ENCODE measurements at places on chromosomes 3 and 15.
A peak's percentile ranks its signal among the peaks of the same experiment; 100 is the strongest.

GRCh38 chr3:50146316-50146901 lies 8.7 kb upstream of the SEMA3F start:
- DNase-seq: no peak

DNA sequence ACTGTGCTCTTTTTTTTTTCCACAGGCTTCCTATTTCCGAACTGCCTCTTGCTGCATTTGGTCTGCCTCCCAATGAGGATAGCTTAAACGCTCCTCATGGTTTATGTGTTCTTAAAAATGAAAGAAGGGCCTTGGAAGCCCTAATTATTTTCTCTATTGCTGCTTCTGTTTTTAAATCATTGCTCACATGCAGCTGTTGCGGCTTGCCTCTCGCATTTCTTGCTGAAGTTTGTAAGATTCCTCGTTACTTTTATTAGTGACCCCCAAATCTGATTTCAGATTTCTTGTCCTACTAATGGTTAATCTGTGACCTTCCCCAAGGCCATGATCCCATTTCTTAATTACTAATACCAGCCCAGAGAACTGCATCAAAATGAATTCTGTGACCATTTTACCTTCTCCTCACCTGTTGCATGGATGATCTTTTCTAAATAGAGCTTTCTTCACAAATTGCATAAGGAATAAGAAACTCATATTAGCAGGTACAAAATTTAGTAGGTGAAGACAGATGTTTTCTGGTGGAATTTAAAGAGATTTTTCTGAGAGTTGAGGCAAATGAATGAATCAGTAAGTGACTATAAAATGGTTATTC lies 1.8 kb downstream of the UBE2E1 start:
- no peak for DNase-seq

DNA sequence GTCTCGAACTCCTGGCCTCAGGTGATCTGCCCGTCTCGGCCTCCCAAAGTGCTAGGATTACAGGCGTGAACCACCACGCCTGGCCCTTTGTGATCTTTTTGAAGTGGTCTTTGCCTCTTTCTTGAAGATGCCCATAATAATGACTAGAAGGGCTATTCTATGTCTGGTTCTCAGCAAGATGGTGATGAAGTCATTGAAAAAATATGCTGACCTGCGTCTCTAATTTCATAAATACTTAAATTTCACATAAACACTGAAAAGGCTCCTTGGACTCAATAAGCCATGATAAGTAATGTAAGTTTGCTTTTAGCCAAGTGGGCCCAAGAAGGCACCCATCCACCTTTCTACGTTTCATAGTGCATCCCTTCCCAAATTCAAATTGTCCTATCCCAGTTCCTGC lies 775 bp upstream of the MAPK6 start:
- DNase-seq: no peak

GRCh38 chr3:167958141-167958540 lies 137.6 kb downstream of the GOLIM4 start:
- DNase-seq: no peak

GRCh38 chr3:134892326-134892725 lies 97.3 kb downstream of the EPHB1 start:
- no peak for DNase-seq

DNA sequence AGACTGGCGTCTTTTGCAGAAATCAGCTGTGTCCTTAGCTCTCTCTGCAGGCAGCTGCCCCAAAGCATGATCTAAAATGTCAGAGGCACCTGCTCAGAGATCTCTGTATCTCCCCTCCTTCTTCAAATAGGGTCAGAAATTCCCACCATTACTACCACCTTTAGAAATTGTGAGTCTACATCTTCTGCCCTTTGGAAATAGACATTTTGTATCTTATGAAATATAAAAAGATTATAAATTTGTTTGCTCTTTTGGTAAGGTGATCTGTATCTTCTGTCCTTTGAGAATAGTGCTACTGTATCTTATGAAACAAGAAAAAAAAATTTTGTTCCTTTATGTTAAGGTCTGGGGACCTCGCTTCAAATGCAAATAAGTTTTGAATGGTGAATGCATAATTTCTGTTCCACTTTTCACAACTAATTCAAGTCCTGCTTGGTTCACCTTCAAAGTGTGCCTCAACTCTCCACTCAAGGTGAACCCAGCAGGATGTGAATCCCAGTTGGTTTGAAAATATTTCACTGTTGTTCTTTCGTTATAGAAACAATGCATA lies 28.3 kb upstream of the GPD1L start:
- DNase-seq: no peak

DNA sequence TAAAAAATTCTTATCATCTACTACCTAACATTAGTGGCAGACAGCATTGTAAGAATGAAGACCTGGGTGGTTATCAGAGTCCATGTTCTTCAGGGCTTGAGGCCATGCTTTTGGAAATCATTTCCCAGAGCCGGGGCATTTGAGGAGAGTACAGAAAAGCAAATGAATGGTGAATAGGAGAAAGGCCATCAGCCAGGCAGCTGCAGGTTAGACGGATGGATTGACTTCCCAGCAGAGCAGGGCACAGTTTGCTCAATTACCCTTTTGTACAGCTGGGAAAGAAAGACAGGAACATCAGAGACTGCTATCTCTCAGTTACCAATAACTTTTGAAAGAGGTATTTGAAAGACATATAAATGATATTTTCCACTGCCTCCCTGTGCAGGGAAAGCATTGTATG lies 135.6 kb downstream of the ALCAM start:
- DNase-seq: no peak

DNA sequence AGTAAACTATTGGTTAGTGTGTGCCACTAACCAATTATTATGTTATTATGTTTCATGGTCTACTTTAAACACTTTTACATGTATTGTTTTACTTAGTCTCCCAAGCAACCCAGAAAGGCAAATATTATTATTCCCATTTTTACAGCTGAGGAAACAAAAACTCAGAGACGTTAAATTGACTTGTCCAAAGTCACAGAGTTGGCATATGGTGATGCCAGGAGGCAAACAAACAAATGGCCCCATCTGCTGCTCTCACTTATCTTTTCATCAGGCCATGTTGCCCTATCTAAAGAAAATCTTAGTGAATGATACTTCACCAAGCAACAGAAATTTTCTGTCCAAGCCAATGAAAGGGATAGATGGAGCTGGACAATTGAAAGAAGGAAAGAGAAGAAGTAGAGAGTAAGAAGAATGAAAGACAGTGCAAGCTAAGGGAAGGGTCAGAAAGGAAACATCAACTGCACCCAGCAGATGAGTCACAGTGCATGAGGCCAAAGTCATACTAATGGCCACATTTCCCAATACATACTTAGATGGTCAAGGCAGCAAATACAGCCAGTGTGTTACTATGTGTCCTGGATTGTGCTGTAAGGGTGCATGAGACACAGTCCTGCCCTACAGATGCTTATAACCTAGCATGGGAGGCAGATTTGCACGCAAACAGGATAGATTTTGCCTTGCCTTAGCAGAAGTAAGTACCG lies 266.9 kb downstream of the KCNMB2 start:
- DNase-seq: no peak

GRCh38 chr3:157693762-157694161 lies 190.5 kb upstream of the VEPH1 start:
- no peak for DNase-seq

DNA sequence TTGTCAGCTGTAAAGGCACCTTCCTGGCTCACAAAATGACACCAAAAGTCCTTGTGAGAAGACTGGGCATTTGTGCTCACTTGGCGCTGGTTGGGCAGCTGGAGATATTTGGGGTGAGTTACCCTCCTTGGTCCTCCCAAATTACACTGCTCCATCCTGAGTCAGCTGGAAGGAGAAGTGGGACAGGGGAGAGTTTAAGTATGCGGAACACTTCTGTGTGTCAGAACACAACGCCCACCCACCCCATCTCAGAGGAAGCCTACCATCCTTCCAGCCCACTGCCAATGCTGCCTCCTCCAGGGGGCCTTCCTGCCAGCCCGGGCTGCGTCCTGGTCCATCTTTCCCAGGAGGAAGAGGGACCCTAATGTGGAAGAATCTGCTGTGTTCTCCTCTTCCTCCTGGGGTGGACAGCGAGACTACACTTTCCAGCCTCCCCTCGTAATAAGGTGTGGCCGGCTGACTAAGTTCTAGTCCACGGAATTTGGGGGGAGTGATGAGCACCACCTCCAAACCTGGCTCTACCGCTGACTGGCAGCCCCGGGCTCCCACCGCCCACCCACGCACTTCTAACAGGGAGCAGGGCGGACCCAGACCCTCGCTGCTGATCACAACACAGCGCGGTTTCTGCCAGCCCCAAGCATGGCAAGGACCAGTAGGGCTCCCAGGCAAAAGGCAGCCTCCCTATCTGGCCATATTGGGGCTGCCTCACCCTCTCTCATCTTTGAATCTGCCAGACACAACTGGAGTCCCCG lies 265.0 kb downstream of the XXYLT1 start:
- no peak for DNase-seq

DNA sequence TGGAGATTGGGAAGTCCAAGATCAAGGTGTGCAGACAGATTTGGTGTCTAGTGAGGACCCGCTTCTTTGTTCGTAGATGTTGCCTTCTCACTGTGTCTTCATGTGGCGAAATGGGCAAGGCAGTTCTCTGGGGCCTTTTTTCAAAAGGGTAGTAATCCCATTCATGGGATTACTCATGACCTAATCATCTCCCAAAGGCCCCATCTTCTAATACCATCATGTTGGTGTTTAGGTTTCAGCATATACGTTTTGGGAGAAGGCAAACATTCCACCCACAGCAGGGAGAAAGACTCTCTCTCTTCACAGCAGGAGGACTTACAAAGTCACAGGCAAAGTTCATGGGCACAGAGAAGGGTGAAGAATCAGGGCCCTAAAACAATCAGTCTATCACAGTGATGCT lies 252.1 kb downstream of the RPLP1 start:
- no peak for DNase-seq

- no peak for DNase-seq
Measured at GRCh38 chr15:94028809-94029208, 202.6 kb upstream of the MCTP2 start.

DNA sequence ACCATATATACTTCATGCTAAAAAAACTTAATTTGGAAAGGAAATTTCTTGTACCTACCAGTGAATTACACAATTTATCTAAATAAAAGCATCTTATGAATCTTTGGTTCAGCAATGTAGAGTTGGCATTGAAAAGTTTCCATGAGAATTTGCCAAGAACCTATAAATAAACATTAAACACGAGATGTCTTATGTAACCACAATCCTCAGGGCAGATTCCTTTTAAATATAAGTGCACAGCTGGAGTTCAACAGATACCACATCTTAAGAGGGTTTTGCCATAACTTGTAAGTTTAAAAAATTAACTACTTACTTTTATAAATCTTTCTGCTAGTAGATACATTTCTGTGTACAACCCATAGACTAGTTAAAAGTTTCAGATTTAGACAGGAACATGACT lies 499.3 kb upstream of the ARRDC4 start:
- no peak for DNase-seq

GRCh38 chr3:25427155-25427554 lies 908 bp upstream of the RARB start:
- DNase-seq: no peak

DNA sequence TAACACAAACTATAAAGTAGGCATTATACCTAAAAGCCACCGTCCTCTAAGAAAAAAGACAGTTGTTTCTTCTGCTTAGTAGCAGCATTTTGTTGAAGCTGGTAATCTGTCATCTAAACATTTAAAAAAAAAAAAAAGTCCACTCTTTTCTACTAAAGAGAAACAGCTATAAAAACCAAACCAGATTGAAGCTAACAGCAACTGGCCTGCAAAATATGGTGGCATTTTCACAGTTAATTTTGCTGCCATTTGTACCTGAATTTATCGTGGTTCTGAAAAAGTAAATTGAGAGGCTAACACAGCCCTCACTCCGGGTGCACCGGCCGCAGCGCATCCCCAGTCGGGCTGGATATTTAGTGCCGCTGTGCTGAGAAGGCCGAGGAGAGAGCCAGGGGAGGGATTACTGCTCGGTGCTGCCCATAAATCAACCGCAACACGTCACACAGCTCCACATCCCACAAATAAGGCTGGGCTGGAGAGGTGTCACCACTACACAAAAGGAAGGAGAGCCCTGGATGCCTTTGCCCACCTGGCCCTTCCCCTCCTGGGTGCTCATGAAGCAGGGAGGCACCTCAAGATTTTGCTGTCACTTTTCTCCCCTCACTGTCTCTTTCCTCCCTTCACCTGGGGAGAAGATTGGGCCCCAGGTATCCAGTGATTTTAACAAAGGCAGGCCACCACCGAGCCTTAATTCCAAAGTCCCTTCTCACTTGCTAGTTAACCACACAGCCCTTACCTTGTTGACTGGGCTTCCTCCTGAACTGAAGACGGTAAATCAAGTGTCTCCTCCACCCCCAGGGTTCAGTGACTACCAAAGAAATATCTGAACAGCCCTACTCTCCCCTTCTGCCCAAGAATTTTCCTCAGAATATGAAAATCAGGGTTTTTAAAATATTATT lies 44.4 kb downstream of the MECOM start:
- DNase-seq: peak; percentile 69

GRCh38 chr3:30864836-30865235 lies 29.6 kb downstream of the GADL1 start:
- no peak for DNase-seq

GRCh38 chr3:160568989-160569388 lies 3.6 kb upstream of the KPNA4 start:
- DNase-seq: no peak

DNA sequence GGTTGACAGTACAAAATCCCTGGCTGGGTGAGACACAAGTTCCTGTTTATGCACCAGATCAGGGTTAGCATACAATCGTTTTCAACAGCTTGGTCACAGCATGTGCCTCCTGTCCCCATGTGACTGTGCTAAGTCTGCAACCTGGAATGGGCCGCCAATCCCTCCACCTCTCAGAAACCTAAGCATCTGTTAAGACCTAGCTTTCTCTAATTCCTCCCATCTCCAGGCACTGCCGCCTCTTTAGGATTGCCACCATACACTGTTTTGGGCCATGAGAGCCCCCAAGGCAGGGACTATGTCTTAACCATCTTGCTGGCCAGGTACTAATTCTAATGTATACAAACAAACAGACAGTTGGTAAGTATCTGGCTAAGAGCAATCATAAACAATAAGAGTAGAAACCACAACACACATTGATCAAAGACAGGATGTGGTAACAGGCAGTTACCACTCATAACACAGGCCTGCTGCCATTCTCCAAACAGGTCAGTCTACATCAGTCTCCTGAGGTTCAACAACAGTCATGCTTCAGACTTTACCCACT lies 25.6 kb downstream of the SEC22C start:
- no peak for DNase-seq

GRCh38 chr3:173986861-173987410 lies 589.4 kb downstream of the NLGN1 start:
- no peak for DNase-seq

Measured in renal cortex interstitium (tissue), 15 donors.